ENCODE measurements at places on chromosomes 3 and 15.

- DNase-seq = peak; percentile 24
These were observed 385.3 kb downstream of the NTRK3 start for GRCh38 chr15:87871258-87871681.

DNA sequence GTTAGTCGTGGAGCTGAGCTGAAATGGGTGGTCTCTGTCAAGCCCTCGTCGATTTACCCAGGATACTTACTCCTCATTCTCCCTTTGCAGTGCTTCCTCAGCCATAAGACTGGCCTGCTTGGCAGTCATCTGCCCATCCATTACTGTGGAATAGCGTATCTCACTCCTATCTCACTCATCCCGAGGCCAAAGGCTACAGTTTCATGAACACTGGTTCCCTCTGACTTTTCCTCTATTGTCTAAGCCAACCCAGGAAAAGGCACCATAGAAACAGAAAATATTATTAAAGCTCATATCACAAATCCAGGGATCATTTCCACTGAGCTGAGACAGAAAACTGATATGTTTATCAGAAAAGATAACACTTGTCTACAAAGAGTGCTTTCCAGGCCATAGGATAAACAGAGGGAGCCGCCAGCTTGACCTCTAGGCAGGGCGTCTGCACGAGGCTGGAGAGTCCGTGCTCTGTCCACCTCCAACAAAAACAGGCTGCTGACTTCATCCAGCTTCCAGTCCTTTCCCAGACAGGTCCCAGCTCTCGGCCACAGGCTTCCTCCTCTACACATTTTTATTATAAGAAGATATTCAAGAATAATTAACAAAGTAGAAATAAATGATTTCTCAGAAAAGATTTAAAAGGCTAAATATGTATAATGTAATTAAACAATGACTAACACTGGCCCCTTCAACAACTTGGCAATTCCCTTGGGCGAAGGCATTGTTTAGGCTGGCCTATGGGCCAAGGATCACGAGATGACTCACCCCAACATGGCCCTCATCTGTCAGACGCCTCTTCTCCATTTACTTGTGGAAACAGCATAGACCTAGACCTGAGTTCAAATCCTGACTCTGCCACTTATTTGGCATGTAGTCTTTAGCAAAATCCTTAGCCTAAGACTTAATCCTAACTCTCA lies 27.4 kb upstream of the BOC start:
- DNase-seq = no peak

GRCh38 chr3:30011237-30011803 lies 595.1 kb upstream of the TGFBR2 start:
- no peak for DNase-seq

- no peak for DNase-seq
These were observed 178.5 kb downstream of the BBX start for GRCh38 chr3:107701299-107701698.

- DNase-seq = no peak
These were observed 341.5 kb downstream of the ROBO2 start for GRCh38 chr3:77381431-77381830.

GRCh38 chr3:104635872-104636580 lies 730.7 kb upstream of the ALCAM start:
- DNase-seq = no peak

- DNase-seq = no peak
These were observed 48.3 kb downstream of the CLDN11 start for GRCh38 chr3:170467007-170467406.

DNA sequence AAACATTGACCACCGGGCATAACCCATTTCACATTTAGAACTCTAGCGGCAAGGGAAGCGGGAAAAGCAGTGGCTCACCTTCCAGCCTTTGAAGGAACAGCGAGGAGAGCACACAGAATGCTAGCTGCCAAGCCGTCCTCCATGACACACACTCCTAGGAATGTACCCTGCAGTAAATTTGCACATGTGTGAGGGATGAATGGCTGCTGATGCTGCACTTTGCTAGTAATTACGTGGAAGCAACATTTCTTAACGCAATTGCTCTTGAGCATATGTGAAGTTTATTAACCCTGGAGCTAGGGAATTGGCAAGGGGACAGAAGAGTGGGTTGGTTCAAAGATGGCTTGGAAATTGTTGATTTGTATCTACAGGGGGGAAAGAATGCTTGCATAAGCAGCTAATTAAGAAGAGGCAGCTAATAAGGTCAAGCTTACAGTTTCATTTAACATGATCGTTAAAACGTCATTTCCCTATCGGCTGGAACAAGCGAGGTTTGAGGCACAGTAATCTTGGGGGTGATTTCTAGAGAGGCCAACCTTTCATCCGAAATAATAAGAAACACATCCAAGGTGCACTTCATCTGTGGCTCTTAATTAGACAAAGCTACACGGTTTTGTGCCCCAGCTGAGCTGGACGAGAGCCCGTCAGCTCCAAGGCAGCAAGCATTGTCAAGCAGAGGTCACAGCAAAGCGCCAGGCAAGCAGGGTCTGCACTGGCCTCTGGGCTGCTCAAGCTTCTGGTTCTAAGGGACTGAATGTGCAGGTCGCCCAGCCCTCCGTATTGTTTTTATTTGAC lies 123.4 kb downstream of the CHSY1 start:
- DNase-seq = no peak

GRCh38 chr3:44939581-44940036 lies 36.4 kb downstream of the ZDHHC3 start:
- no peak for DNase-seq

DNA sequence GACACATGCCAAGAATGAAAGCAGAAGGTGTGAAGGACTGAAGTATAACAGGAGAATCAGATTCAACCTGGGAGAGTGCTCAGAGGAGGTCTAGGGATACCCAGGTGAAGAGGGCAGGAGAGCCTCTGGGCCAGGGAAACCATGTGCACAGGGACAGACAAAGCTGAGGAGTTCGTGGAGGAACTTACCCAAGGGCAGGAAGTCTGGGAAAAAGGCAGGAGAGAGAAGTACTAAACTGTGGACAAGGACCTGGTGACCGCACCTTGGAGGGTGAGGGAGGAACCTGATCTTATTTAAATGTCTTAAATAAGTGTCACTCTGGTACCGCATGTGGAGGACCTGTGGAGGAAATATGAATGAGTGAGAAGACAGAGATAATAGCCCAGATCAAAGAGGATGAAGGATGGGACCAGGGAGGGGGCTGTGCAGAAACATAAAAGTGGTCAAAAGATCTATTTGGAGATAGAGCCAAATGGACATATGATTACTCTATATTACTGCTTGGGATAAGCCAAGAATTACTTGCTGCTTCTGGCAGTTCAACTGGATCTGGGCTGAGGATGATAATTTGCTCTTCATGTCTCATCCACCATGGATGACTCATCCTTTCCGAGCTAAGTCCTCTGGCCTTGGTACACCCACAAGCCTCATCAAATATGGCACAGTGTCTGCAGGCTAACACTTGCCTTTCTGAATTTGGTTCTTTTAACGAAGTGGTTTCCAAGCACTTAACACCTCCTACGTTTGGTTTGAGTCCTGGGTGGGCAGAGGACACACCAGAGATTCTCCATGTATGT lies 116.9 kb upstream of the NMNAT3 start:
- DNase-seq = no peak

DNA sequence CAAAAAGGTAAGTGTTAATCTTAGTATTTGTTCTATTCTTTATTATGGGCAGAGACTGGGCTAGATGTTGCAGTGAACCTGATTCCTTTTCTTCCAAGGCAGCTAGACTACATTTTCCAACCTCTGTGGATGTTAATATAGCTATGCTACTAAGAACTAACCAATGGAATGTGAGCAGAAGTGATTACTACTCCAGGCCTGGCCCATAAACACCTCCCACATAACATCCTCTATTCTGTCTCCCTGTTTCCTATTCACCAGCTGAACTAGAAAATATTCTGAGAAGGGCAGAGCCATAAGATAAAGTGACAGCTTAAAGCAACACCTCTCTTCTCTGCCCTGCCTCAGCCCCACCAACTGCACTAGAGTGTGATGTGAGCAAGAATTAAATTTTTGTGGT lies 29.4 kb downstream of the CD200R1L start:
- DNase-seq = no peak

- DNase-seq = no peak
These were observed 10.0 kb upstream of the TM2D3 start for GRCh38 chr15:101662203-101662602.

- DNase-seq = peak; percentile 81
These were observed 711 bp downstream of the XXYLT1 start for GRCh38 chr3:195270079-195270816.
